AG10803 (cell line): ENCODE measurements at places on chromosomes 3 and 15.

GRCh38 chr3:148863297-148863696 is 1.8 kb upstream of the CPA3 start:
- no peak for DNase-seq

DNA sequence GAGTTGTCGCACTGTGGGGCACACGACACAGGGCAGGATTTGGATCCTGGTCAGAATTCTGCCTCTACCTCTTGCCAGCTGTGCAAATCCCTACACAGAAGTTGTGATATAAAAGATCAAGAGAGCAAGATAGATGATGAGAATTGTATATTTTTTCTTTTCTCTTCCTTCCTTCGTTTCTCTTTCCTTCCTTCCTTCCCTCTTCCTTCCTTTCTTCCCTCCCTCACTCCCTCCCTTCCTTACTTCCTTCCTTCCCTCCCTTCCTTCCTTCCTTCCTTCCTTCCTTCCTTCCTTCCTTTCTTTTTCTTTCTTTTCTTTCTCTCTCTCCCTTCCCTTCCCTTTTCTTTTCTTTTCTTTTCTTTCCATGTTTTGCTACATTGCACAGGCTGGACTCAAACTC is 12.0 kb upstream of the AHSG start:
- DNase-seq, result no peak

- no peak for DNase-seq
These were observed 19.6 kb downstream of the DCLK3 start for GRCh38 chr3:36744763-36745162.

DNA sequence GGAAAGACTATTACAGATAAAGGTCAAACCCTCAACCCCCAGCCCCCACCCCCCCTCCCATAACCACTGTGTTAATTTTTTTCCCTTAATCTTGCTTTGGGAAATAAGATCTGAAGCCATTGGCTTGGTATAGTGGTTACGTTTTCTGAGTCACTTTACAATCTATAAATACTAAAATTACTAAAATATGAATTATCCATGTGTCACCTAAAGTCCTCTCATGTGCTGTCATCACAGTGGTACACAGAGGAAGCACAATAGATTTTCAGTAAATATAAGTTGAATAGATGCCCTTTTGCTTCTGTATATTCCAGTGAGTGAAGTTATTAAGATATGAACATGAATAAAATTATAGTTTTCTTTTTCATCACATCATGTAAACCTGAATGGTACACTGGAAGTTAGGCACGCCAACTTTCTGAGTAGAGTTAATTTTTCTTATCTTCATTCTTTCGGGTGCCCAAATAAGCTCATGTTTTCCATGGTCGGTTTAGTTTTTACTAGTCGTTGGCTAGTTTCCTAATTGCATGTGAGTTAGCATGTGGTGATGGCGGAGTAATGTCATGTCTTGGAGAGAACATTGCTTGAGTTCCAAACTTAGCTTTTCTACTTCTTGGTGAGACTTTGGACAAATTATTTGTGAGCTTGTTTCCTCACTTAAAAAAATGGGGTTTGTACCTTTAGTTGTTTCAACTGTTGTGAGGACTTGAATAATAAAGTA is 11.5 kb downstream of the PPP4R2 start:
- no peak for DNase-seq

GRCh38 chr3:156456771-156457224 is 98.1 kb downstream of the SSR3 start:
- no peak for DNase-seq

- DNase-seq, result no peak
These were observed 1.5 kb downstream of the GRM2 start for GRCh38 chr3:51708216-51708845.

DNA sequence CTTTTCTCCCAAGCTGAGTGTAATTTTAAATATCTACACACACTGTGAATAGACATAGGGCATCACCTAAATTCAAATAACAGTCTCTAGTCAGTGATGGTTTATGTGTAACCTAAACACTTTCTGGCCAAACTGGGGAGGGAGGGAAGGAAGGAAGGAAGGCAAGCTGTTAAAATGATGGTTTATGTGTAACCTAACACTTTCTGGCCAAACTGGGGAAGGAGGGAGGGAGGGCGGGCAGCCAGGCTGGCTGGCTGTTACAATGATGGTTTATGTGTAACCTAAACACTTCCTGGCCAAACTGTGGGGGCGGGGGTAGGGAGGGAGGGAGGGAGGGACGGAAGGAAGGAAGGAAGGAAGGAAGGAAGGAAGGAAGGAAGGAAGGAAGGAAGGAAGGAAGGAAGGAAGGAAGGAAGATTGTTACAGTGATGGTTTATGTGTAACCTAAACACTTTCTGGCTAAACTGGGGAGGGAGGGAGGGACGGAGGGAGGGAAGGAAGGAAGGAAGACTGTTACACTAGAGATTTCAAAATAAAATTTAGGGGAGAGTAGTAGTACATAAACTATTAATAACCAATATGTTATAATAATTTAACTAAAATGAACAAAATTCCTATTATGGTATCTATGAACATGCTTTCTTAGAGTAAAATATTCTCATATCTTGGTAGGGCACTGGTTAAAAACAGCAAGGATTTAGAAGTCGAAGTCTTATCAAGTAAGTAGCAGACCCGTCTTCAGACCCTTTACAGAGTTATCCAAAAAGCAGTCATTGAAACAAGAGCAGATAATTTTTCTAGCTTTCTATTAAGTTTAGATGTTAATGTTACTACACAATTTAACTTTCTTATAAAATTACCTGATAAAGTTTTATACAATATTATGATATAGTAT is 148.1 kb downstream of the LMLN start:
- no peak for DNase-seq

DNA sequence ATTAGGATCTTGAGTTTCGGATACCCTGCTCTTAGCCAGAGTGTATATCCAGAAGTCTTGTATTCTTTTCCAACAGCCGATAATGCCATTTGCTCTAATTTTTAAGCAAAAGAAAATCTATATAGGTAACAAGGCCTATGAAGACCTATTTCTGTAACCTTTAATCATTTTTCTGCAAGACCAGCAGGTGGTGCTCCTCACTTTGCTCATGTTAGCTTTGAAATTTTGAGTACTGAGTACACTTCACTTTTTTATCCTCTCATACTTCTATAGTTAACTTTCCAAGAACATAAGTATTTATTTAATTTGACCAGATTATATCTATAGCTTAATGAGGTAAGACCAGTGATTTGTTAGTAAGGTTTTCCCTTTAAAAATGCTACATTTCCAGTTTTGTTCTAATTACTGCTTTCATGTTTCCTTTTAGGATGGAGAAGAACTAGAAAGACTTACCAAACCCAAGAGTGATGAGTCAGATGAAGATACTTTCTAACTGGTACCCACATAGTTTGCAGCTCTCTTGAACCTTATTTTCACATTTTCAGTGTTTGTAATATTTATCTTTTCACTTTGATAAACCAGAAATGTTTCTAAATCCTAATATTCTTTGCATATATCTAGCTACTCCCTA is 20.5 kb downstream of the SLC35A5 start:
- peak; percentile 81 for DNase-seq

DNA sequence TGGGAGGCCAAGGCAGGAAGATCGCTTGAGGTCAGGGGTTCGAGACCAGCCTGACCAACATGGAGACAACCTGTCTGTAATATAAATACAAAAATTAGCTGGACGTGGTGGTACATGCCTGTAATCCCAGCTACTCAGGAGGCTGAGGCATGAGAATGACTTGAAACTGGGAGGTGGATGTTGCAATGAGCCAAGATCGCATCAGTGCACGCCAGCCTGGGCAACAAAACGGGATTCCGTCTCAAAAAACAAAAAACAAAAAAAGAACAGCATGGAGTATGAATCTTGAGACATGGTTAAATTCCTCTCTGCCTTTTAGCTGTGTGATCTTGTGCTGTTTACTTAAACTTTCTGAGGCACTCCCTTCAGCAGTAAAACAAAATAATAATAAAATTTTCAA is 244.9 kb downstream of the FGF12 start:
- no peak for DNase-seq

DNA sequence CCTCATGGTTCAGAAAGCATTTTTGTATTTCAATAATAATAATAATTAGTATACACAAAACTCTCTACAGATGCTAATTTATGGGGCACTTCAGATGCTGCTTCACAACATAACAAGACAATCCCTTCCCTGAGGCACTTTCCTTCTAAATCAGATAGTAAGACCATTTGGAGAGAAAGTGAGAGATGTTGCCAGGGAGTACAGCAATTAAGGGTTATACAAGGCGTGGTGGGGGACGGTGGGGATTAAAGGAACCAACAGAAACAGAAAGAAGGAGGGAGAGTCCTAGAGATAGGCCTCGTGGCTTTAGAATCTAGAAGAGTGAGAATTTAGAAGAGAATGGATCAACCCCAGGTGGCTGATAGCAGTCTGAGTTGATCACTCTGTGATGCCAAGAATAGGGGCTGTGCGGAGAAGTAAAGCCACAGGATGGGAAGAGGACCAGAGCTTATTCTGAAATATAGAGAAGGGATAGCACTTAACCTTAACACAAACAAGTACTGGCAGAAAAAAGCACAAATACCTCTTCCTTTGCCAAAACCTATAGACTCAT is 76.9 kb downstream of the ETFA start:
- DNase-seq, result no peak

GRCh38 chr3:59056706-59057105 is 6.9 kb upstream of the CFAP20DC start:
- DNase-seq, result peak; percentile 61

GRCh38 chr15:38208779-38209178 is 43.9 kb upstream of the SPRED1 start:
- no peak for DNase-seq

- no peak for DNase-seq
These were observed 64.0 kb downstream of the ITGA11 start for GRCh38 chr15:68367992-68368391.

DNA sequence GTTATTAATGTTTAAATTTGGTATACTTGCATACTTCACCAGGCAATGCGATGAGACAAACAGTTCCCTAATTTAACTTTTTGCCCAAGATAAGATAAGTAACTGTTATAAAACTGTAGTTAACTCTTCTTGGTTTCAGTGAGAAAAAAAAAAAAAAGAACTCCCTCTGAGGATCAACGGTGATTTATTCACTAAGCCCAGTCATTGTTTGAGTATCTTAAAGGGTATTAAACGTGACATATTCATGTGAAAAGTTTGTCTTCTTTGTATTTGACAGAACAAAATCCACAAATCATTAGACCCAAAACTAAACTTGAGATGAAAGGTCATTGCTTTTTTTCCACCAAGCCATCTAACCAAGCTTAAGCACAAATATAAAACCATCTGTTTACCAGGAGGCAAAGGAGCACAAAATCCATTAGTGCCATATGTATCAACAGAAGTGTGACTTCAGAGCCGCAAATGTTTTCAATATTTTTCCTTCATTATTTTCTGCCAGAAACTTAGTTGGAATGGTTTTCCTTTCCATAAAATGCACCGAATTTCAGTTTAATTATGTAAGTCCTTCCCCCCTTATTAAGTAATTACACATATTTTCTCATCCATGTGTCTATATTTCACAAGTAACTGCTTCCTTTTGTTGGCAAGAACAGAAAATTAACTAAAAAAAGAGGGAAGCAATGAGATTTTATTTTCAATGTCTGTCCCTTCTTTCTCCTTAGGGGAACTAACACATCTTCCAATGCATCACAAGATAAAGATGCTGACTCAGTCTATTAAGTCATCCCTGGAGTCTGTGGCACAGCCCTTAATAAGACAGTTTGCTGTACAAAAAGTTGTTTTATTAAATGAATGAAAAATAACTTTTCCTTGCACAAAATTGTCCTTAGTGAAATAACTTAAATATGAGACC is 92.2 kb upstream of the RAP2B start:
- peak; percentile 69 for DNase-seq

DNA sequence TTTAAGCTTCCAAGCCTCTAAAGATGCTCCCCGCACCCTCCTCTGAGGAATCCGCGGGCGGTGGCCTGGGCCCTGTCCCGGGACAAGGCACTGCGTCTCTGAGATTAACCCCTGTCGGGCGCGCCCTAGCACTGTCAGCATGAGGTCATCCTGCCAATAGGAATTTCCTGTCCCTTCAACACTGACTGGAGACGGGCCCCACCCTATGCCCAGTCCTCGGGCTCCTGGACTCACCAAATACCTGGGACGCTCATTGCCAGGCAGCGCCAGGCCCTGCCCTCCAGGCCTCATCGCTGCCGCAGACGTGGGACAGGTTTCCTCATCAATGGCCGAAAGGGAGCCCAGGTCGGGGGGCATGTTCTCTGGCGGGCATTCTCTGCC is 67.6 kb upstream of the SH3GL3 start:
- DNase-seq, result peak; percentile 41

GRCh38 chr3:40470701-40471100 is 6.2 kb upstream of the ZNF619 start:
- DNase-seq, result no peak

GRCh38 chr15:32825219-32825618 is 107.4 kb downstream of the GREM1 start:
- no peak for DNase-seq

DNA sequence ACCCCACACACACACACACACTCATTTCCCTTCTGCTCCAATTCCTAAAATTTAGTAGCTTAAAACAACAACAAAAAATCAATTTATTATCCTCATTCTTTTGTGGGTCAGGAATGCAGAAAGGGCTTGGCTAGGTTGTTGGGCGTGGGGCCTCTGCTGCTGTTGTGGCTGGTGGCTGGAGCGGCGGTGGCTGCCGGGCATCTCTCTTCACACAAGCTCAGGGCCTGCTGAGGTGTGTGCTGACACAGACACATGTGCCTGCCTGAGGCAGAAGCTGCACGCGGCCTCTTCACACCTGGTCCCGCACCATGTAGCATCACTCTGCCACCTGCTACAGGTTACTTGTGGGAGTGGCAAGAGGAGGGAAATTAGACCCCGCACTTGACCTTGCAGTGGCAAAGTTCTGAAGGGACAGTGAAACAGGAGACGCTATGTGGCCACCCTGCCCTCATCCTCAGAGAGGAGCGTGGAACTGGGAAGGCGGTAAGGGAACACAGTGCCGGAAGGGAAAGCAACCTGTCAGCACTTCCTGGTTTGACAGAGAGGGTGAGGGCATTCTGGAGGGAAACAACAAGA is 64.0 kb upstream of the PRR20G start:
- no peak for DNase-seq

GRCh38 chr15:95327661-95328060 is 1002.8 kb upstream of the NR2F2 start:
- DNase-seq, result no peak

DNA sequence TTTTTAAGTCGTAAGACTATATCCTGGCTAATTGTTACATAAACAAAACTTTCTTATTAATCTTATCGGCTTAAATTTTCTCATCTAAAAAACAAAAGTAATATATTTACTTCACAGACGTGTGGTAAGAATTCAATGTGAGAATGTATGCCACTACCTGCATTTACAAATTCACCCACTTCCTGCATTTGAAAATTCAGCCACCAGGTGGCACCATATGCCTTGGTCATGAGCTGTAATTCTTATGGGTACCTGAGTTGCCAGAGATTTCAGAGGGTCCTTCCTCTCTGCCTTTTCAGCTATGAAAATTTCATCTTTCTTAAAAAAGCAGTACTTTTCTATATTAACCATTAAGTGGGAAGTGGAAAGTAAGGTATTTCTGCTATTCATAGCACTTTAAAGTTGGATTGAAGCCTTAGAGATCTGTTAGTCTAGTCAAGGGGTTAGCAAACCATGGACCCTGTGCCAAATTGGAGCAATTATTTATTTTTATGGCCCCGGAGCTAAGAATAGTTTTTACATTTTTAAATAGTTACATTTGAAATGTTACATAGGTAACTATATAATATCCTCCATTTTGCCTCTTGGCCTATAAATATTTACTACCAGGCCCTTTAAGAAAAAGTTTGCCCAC is 127.8 kb downstream of the HCN4 start:
- DNase-seq, result peak; percentile 61

- DNase-seq, result peak; percentile 94
These were observed 59.6 kb downstream of the MAGI1 start for GRCh38 chr3:65979162-65979561.
